ENCODE measurements at places on chromosomes 6 and 20.
A peak's percentile ranks its signal among the peaks of the same experiment; 100 is the strongest.

- DNase-seq: no peak
These were observed 137.2 kb upstream of the SAMD5 start for GRCh38 chr6:147371325-147371724.

- no peak for DNase-seq
These were observed 51.7 kb downstream of the MARCKS start for GRCh38 chr6:113908801-113909200.

DNA sequence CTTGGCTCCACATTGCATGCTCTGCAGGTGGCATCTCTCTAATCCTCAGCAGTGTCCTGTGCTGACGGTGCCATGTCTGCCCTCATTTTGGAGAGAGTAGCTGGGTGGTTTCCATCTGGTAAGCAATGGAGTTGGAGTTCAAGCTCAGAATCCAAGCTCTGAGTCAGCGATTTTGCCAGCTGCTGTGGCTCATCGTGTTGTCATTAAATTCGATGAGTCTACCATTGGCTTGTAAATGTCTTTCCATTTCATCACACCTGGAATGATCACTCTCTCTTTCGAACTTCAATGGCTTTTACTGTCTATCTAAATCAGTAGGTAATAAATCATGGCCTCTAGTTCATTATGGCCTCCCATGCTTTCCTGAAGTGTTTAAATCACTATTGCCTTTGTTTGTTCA is 378.5 kb upstream of the TSHZ2 start:
- DNase-seq: no peak

DNA sequence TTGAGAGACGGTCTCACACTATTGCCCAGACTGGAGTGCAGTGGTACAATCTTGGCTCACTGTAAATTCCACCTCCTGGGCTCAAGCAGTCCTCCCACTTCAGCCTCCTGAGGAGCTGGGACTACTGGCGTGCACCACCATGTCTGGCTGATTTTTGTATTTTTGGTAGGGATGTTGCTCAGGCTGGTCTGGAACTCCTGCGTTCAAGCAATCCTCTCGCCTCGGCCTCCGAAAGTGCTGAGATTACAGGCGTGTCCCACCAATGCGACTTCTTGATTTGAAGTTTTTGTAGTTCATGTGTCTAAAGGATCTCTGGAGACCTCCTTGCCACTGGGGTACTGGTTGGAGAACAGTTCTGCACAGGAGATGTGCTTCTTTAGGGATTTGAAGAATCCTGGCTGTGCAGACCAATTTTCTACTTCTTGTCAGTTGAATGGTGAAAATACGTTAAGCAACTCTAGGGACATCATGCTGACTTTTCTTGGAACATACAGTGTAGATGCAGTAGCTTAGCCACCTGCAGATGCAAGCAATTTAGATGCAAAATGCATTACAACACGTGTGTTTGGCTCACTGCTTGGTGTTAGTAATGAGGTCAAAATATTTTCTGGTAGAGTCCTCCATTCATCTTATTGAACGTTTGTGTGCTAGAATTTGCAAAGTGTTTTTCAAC is 28.2 kb downstream of the SYTL3 start:
- DNase-seq: no peak

- no peak for DNase-seq
These were observed 23.4 kb downstream of the SIRPA start for GRCh38 chr20:1918491-1919165.

DNA sequence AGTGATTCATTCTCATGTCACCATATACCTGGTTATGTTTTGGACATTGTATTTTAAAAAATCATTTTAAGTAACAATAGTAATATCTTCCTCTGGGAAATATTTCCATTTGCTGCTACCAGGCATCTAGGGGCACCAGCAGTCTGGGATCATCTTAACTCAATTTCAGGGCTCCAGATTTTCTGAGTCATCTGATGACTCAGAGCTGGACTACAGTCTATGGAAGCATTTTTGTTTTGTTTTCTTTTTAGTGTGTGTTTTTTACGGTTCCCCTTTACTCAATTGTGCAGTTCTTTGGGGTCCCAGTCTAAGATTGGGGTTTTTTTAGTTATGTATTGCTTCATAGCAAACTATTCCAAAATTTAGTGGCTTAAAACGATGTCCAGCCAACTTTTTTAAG is 5.7 kb upstream of the FKBP5 start:
- DNase-seq: no peak

DNA sequence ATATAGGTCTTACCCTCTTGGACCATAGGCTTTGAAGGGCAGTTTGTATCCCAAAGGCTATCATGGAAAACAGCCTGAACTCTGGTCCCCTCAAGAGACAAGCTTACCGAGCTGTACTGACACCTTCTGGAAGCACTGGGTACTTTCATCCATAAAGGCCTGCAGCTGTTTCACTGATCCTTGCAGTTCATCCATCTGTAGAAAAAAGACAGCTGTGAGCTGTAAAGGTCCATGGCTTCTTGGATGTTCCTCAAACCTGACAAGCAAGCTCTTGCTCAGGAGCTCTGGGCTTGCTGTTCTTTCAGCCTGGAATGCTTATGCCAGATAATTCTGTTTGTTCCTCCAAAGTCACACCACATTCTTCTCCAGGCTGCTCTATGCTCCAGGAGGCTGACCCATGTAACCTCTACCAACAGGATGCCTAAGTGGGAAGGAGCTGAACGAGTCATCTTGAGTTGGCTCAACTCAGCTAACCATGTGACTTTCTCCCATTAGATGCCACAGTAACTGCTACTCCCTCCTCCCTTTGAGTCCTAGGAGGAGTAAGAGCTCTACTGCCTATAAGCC is 8.8 kb upstream of the NDRG3 start:
- peak; percentile 6 for DNase-seq

GRCh38 chr6:39357998-39358686 is 35.6 kb upstream of the KCNK16 start:
- DNase-seq: no peak

DNA sequence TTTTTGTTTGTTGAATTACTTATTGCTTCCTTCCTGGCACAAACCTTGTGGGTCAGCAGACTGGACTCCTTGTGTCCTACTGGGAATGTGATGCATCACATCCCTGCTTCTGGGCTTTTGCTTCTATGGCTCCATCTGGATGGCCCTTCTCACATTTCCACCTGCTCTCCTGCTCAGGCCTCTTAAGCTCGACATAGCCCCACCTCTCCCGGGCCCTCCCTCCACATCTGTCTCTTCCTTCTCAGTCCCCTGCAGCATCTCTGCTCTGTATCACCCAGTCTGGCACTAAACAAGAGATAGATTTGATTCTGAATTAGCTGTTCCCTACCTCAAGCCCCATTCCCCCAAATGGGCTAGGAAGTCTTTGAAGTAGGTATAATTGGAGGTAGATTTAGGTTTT is 356.8 kb downstream of the DHX35 start:
- DNase-seq: no peak

DNA sequence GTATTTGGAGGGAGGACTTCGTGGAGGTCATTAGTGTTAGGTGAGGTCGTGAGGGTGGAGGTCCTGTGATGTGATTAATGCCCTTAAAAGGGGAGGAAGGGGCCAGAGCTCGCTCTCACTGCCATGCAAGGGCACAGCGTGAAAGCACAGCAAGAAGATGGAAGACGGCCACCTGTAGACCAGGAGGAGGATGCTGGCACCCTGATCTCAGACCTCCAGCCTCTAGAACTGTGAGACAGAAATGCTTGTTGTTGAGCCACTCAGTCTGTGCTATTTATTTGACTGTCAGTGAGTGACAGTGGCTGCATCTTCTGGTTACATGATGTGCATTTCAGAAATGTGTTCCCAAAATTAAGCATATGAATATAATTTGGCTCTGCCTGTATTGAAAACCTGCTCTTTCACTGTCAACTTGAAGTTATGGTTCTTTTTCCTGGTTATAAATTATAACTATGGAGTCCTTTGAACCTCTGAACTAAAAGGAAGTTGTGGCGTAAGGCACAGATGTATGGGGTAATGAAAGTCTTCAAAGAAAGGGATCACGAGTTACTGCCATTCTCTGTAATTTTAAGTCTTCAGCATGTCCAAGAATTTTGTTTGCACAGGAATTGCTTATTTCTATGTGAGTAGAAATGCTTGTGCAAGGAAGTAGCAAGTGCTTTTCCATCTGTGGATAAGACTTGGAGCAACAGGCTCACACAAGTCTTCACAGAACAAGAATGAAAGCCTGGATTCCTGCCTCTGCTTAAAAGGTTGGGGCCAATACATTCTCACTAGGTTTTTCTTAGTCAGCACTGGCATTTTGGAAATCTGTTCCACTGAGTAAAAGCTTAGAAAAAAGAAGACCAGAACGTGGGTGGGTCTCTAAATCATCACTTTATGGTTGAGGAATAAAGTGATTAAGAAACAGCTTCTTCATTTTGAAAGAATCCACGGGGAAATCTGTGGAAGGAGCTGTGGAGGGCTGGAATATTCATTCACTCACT is 10.3 kb downstream of the PPP1R14C start:
- no peak for DNase-seq

DNA sequence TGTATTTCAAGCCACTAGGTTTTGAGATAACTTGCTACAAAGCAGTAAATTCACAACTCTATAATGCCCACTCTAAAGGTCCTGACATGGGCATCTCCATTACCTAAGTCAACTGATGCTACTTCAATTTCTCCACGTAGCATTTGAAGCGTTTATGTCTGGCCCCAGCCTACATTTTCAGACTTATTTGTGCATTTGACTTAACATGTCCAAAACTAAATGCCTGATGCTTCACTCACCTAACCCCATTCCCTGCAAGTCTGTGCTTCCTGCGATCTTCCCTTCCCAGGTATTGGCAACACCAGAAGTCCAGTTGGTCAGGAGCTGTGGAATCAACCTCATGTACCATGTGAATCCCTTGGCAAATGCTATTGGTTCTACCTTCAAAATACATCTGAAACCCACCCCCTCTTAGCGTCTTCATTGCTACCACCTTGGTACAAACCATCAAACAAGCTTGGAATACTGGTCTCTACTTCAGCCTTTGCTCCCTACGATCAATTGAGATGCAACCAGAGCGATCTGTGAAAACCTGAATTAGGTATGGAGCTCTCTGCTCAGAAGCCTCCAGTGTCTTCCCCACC is 12.8 kb upstream of the ZNFX1 start:
- no peak for DNase-seq

DNA sequence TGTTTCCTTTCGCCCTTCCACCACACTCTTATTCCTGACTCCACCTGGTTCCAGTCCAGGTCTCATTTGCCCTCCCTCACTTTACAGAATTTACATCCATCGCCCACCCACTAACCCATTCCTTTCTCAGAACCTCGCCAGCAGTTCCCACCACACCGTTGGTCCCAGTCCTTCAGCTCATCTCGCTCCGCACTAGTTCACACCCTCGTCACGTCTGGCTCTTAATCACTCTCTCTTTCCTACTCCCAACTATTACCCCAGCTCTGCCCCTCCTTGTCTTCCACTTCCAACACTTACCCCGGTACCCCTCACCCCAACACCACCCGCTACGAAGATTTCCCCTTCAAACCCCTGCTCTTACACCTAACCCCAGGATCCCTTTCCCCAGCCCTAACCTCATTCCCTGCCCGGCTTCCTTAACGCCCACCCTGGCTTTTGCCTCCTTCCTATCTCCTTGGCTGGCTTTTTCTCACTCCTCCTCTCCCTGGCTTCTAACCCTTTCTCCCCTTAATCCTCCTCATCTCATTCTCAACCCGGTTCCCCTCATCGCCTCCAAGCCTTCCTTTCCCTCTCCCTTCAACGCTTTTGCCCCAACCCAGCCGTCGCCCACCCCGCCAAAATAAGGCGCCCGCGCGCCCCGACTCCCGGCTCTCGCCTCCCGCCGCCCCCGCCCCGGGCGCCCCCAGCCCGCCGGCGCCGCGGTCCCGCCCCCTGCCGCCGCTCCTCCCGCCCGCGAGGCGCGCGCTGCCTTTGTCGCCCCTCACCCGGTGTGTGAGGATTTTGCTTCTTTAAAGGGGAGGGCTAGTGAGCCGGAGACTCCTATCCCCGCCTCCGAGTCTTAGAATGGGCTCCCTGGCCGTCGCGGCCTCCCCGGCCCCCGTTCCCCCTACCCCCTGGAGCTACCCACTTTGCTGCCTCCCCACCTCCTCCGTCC is 542 bp downstream of the USP49 start:
- no peak for DNase-seq

DNA sequence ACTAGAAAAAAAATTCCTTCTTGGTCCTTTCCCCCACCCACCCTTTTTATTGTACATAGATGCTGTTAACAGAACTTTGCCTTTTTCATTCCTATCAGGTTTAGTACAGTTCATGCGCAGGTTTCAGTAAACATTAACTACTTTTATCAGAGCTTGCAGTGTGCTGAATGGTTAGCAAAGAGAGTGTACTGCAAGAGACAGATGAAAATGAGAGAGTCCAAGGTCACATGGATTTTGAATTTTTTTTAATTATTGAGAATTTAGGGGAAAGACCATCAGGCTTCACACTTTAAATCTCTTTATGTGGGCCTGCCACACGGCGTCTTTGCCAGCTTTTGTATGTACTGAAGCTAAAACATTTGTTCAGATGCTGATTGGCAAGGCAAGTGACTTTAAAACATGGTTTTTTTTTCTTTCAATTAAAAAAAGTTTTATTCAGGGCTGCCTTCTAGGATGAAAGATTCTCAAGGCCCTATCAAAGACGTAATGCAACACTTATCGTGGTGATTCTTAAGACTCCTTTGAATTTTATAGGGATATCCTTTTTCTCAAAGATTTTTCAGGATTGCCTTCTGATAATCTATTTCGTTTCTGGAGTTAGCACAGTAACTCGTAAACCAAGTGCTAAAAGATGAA is 32.2 kb downstream of the RREB1 start:
- DNase-seq: no peak

- no peak for DNase-seq
These were observed 40.2 kb downstream of the PKIB start for GRCh38 chr6:122650403-122650802.

GRCh38 chr6:7341989-7342742 is 29.2 kb upstream of the SSR1 start:
- DNase-seq: no peak

DNA sequence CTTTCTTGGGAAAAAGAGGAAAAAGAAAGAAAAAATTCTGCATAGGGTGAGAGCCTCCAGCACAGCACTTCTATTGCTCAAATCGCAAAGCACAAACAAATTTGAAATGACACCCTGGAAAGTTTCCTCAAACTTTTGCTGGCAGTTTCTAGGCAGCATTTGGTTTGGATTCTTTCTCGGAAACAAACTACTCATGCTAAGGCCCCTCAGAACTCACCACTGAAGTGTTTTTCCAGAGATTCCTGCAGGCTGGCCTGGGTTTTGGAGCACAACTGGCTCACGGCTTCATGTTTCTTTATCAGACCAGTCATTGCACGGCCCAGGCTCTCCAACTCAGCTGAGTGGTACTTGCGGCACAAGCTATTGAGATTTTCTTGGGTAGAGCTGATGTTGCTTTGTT is 237.8 kb downstream of the SYNE1 start:
- no peak for DNase-seq

- DNase-seq: no peak
These were observed 33.6 kb upstream of the BTN3A2 start for GRCh38 chr6:26331218-26332073.
